GM23248 (cell line): ENCODE measurements at places on chromosomes 11 and 22. TPM values are rescaled to one million over a fixed set of nuclear protein-coding genes. Genes with fewer than 3 reads are reported as not detected.

GRCh38 chr11:86805873-86806310 lies 5.5 kb downstream of the PRSS23 start:
- peak; percentile 63 for DNase-seq

- DNase-seq = peak; percentile 38
These were observed 25.7 kb upstream of the CHKA start for GRCh38 chr11:68146704-68147474.

- DNase-seq = peak; percentile 29
These were observed 4.6 kb downstream of the LGALS12 start for GRCh38 chr11:63510360-63511047.

- no peak for DNase-seq
These were observed 4.5 kb upstream of the RFPL1 start for GRCh38 chr22:29433856-29434255.

GRCh38 chr11:9697766-9698165 lies 33.9 kb downstream of the SWAP70 start:
- no peak for DNase-seq

- DNase-seq = no peak
These were observed 11.0 kb upstream of the AMOTL1 start for GRCh38 chr11:94757037-94757735.

DNA sequence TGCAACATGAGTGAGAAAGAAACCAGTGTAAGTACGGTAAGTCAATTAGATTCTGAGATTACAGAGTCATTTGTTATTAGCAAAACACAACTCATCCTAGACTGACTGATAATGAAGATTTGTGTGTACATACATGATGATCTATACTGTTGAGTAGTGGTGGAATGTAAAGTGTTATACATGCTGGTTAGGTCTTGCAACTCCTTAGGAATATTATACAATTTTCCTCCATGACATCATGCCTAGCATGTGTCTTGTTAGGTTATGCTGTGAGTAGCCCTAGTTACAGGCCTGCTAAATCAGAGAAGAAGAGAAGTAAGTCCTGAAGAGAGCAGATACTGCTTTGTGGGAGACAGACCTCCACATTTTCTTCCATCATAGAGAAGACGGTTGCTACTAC lies 880.6 kb downstream of the LUZP2 start:
- no peak for DNase-seq

GRCh38 chr11:9615031-9615451 lies 41.6 kb downstream of the WEE1 start:
- peak; percentile 40 for DNase-seq

GRCh38 chr11:11292839-11293238 lies 60.2 kb downstream of the CSNK2A3 start:
- no peak for DNase-seq

- DNase-seq = no peak
These were observed 149.6 kb upstream of the OPCML start for GRCh38 chr11:133681901-133682300.

- peak; percentile 52 for DNase-seq
These were observed 9.4 kb downstream of the SIGIRR start for GRCh38 chr11:405323-405953.

DNA sequence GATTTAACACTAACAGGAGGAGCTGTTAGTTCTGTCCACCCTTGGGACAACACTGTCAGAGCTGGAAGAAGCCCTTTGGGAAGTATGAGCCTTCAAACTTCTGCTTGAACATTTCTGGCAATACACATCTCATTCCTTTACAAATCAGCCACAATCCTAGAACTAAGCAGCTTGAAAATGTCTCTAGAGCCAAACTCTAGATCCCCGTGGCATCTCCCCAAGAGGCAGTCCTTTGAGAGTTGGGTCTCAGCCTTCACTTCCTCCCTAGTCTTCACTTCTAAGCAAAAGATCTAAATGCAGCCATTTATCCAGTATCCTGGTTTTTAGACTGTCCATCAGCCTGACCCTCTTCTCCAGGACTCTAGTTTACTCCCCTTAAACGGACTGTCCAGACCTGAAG lies 26.9 kb downstream of the ARFGAP2 start:
- no peak for DNase-seq

GRCh38 chr22:19497245-19497644 lies 17.5 kb downstream of the CDC45 start:
- peak; percentile 93 for DNase-seq

DNA sequence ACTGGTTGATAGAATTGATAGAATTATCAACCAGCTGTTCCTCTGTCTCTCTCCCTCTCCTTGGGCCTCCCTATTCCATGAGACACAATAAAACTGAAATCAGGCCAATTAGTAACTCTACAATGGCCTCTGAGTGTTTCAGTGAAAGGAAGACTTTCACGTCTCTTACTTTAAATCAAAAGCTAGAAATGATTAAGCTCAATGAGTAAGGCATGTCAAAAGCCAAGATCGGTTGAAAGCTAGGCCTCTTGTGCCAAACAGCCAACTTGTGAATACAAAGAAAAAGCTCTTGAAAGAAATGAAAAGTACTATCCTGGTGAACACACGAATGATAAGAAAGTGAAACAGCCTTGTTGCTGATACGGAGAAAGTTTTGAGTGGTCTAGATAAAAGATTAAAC lies 16.6 kb downstream of the PIH1D2 start:
- DNase-seq = no peak

- DNase-seq = no peak
These were observed 5.0 kb downstream of the RPS19BP1 start for GRCh38 chr22:39527481-39527961.

DNA sequence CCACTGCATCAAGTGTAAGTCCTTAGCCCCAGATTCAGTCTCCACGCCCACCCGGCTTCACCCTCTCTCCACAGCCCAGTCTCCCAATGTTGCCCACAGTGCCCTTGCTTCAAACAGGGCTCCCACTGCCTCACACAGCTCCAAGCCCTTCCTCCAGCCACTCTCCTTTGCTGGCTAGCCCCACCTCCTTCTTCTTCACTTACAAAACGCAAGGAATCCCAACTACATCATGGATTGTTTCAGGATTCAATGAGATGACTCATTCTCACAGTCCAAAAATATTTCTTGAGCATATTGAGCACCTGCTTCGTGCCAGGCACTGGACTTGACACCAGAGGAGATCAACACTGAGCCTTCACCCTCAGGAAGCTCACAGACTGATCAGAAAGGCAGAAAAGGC lies 533.5 kb downstream of the BUD13 start:
- no peak for DNase-seq

DNA sequence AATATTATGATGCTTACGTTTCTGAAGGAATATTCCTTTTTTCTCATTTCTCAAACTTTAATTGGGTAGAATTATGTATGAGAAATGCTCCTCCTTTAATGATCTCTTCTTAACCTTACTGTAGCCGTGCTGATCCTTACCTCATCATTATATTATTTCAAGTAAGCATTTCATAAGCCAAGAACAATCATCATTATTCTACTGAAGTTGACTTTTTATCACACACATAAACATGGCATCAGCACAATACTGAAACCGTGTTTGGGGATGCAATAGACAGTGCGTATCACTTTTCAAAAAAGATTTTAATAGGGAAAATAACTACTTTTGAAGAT lies 162.8 kb downstream of the ARHGAP42 start:
- DNase-seq = peak; percentile 13

GRCh38 chr11:92101920-92102319 lies 122.7 kb upstream of the FAT3 start:
- DNase-seq = no peak

LPXN gene
- 164 and 169 TPM in 2 replicates for total RNA-seq

CTSW gene
- 1.1 TPM in 1 of 2 replicates, not detected in the other for total RNA-seq

EPS8L2 gene
- total RNA-seq = 58.3 and 59.7 TPM in 2 replicates
